ENCODE measurements at places on chromosomes 11 and 22.

DNA sequence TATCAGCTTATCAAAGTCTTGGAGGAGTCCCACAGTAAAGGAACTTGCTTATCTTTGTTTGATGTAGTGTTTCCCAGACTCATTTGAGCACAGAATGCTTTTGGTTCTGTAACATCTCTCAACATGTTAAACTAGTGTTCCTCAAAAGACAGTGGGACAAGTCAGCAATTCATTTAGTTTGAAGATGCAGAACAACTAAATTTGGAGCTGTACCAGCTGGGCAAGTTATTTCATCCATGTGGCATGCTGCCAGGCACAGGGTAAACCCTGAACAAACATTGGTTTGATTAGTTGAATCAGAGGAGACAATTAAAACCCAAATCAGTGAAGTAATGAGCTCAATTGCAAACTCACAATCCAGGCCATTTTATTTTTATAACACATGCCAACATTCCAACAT lies 141.2 kb downstream of the CSNK2A3 start:
- DNase-seq, result no peak

GRCh38 chr11:128231845-128232410 lies 355.4 kb downstream of the ETS1 start:
- no peak for DNase-seq

DNA sequence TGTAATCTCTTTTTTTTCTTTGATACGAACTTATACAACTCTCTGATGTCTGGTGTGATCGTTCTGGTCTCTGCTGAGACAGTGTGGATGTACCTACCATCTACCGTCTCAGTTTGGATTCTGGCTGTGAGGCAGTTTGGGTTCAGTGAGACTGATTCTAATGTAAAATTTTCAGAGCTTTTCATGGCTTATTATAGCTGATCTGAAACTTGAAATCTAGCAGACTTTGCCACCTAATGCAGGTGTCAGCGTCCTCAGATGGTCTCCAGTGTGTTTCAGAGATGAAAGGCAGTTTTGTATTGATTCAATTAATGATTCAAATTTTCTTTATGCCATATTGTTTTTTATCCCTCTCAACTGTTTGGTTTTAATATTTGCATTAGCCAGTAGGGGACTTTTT lies 35.9 kb downstream of the PPFIBP2 start:
- no peak for DNase-seq

DNA sequence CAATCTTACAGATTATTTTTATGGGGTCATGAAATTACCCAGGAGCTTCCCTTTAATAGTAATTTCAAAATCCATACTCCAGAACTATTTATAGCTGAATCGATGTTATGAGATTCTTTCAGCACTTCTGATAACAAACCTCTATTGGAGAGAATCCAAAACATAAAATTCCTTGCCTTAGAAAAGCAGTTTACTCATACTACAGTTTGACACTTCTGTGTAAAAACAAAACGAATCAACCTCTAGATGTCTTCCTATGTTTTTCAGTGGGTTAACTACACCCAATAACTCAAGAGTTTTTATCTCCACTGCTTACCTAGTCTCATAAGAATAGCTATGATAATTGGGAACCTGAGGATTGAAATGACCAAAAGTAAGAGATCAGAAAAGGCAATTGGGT lies 35.6 kb downstream of the KIF18A start:
- no peak for DNase-seq

GRCh38 chr11:587978-588380 lies 11.7 kb downstream of the PHRF1 start:
- peak; percentile 37 for DNase-seq

DNA sequence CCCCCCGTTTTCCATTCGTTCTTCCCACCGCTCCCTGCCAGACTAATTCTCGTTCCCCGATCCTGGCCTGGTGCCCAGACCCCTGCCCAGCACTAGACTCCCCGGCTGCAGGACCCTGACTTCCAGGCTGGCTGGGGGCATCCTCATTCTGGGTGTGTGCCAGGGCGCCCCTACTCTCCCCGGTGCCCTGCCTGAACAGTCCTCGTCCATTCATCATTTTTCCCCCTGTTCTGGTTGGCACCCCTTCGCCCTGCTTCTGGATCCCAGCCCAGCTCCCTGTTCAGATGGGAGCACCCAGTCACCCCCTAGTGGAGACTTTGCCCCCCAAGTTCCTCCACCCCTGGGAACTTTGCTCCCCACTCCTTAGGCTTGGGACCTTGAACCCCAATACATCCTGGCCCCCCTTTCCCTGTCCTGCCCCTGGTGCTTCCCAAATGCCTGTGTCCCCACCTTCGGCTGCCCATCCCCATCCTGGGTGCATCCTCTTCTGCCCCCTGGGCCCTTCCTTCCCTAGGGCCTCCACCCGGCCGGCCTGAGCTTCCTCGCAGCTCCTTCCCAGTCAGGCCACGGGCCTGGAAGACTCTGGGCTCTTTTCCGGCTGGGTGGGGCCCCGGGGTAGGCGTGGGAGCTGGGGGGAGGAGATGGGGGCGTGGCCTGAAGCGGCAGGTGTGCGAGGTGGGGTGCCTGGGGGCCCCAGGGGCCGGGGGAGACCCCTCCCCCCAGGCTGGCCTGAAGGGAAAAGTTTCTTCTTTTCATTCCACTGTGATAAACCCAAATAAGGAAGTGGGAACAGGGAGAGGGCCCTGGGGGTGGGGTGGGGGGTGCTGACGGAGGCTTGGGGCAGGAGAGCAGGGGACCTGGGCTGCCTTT lies 908 bp downstream of the PLCB3 start:
- no peak for DNase-seq

DNA sequence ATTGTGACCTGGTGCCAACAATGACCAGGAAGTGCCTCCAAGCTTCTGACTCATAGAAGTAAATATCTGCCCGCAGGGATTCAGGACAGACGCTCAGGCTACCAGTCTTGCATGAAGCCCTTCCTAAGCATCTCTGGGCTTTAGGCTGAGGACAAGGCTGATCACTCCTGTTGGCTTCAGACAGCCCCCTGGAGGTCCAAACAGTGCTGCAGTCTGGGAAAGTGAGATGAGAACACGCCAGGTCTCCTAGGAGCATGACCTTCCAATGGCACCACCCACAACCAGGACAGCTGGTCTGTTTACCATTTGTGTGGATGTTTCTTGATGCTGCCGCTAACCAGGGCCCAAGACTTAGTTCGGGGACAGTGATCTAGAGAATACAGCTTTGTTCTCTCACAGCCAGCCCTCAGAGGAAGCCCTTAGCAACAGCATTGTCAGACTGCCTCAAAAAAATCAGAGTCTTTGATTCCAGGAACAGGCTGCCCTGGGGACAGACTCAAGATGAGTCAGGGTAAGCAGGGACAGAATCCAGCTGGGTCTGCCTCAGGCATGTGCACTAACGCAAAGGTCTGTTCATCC lies 111.2 kb downstream of the ZNF280B start:
- DNase-seq, result no peak

GRCh38 chr11:58923300-58923788 lies 15.9 kb upstream of the GLYATL1 start:
- no peak for DNase-seq

- DNase-seq, result no peak
These were observed 13.0 kb upstream of the CDC42BPG start for GRCh38 chr11:64857485-64857884.

DNA sequence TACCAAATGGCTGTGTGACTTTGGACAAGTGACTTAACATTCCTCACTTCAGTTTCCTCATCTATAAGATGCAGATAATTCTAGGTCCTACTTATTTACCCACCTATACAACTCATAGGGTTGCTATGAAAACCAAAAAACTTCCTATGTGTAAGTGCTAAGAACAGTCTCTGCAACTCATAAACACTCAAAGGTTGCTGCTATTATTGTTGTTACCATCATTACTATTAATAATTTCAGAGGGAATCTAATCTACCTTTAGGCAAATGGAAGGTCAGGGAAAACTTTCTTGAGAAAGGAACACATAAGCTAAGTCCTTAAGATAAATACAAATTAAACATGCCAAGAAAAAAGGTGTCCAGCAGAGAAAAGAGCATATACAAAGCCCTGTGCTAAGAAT lies 40.5 kb downstream of the SIK3 start:
- no peak for DNase-seq
